ENCODE measurements at places on chromosomes 3 and 15.

DNA sequence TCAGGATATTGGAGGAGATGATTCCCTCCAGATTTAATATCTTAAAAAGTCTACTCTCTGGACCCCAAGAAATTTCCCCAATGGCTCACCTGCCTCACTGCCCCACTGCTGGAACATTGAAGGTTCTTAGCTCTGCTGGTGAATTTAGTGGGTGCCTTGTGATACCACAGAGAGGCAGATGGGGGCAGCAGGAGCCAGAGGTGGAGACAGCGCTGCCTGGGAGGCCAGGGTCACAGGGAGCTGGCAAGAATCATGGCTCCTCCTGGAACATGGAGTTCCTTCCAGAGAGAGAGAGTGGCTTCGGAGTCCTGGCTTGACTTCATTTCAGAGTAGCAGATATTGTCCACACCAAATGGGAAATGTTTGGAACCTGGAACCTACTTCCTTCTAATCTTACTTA, 263.5 kb upstream of the CFAP20DC start:
- DNase-seq = no peak

- DNase-seq = peak; percentile 23
These were observed 506.5 kb upstream of the TBL1XR1 start for GRCh38 chr3:177703788-177704187.

GRCh38 chr3:151866711-151867410, 6.6 kb upstream of the SUCNR1 start:
- no peak for DNase-seq

DNA sequence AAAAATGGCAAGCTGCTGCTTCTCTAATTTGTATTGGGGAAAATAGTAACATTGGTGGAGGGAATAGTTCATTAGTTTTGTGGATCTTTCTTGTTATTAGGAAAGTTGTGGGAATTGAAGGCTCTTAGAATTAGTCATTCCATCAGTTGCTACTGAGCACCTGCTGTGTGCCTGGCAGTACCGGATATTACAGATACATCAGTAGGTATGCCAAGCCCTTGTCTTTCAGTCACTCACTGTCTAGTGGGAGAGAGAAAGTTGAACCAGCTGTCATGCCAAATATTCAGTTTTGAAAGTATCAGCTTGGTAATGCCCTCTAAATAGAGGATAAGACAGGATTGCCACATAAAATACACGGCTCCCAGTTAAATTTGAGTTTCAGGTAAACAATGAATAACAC, 32.5 kb downstream of the IGSF10 start:
- no peak for DNase-seq

GRCh38 chr3:147458995-147459704, 50.0 kb downstream of the ZIC1 start:
- no peak for DNase-seq

- DNase-seq = peak; percentile 34
These were observed 302.8 kb upstream of the GOLIM4 start for GRCh38 chr3:168398371-168399025.

DNA sequence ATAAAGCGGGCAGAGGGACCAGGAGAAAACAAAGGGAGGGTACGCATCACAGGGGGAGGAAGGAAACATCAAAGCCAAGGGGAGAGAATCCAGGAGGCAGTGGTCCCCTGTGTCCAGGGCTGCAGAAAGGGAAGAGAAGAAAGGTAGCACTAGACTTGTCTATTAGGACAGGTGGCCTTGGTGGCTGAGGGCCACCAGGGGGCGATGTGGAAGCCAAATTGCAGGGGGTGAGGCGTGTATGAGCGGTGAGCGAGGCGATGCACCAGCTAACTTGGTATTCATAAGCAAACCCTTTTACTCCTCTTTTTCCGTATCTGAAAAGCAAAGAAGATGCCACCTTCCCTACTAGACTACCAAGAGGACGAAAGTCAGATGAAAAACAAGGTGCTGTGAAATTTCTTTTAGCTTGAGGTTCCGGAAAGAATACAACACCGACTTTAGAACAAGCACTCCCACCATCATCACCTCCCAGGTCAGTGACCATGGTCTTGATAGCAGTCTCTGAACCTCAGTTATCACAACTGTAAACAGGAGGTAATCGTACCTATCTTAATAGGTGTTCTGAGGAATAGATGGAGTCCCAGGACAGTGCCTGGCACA, 654.4 kb upstream of the ADAMTS9 start:
- no peak for DNase-seq

- no peak for DNase-seq
These were observed 192.3 kb upstream of the ARHGEF26 start for GRCh38 chr3:153928851-153929250.

GRCh38 chr3:133443649-133444422, 44.0 kb downstream of the BFSP2 start:
- no peak for DNase-seq

GRCh38 chr3:127760361-127760760, 62.0 kb downstream of the MGLL start:
- no peak for DNase-seq

DNA sequence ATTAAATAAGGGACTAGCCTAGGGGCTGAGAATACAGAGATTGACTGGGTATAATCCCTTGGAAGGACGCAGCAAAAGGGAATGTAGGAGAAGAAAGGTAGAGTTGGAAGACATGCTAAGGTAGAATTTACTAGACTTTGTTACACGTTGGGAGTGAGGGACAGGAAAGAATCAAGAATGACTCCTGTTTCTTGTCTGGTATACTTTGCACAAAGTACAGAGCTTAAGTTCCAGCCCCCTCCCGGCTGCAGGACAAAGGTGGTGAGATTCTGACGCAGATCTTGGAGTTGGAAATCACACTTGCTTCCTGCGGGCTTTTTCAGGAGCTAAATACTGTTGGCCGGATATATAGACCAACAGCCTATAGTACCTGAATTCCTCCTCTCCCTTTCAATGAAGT, 895 bp downstream of the HYKK start:
- no peak for DNase-seq

DNA sequence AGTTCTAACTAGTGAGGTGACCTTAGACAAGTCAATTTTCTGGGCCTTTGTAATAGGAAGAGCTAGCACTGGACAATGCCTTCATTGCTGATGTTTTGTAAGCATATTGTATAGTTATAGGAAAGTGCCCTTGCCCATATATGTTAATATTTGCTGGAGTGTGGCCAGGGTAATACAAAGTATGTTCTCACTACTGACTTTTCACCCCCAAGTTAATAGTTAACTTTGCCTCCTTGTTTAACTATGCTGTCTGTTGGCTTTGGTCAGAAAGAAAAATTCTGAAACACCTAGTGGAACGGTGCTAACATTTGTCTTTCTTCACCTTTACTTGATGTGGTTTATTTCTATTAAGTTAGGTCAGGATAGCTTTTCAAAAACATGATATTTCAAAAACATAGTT, 287.4 kb upstream of the CTNNB1 start:
- DNase-seq = no peak

- DNase-seq = no peak
These were observed 486.8 kb upstream of the ALCAM start for GRCh38 chr3:104879919-104880318.

- no peak for DNase-seq
These were observed 166.2 kb downstream of the CHDH start for GRCh38 chr3:53680028-53680427.

GRCh38 chr15:47432826-47433225, 284.5 kb upstream of the SEMA6D start:
- DNase-seq = no peak

- DNase-seq = peak; percentile 24
These were observed 227.6 kb downstream of the NECTIN3 start for GRCh38 chr3:111299192-111299615.

- no peak for DNase-seq
These were observed 1.9 kb upstream of the ALS2CL start for GRCh38 chr3:46695177-46695961.

DNA sequence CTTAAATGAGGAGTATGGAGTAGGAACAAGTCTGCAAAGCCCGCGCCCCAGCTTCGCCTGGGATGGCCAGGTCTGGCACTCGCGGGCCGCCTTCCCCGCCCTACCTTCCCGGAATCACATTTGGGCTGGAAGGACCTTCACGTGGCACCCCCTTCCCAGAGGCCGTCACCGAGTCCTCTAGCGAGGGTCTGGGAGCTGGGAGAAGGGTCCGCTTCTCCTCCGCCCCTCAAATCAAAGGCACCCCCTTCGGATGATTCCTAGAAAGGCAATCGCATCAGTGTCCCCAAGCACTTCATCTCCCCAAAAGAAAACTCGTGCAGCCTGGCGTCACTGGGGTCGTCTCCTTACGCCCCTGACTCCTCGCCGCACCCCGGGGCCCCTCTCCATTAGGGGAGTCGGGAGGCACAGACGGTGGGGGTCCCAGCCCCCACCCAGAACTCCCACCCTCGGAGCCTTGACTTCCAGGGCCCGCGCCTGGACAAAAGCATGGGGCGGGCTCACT, 380 bp downstream of the MYLK start:
- DNase-seq = no peak

DNA sequence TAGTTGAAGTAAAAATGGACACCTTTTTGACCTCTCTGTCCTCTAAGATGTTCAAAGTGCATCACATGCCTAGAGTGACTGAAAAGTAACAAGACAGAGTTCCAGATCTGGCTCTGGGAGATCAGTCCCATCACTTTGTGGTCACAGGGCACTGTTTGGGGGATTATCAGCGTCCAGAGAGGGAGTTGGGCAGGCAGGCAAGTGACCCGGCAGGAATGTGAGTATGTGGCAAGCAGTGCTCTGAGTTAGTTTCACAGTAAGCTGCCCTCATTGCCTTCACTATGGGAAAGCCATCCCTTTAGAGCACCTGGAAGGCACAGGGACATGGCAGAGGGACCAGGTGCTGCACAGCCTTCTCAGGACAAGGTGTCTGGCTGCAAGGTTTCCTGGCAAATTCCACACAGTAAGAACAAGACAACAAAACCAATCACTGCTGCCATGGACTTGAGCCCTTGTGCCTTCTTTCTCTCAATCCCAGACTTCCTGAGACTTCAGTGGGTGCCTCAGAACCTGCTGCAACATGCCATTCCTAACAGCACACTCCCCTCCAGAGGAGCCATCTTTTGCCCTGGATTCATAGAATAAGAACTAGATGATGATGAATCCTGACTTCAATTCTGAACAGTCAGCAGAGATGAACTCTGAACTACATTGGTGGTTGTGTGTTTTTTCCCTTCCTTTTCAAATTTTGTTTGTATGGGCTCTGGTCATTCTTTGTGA, 55.2 kb downstream of the TIPARP start:
- DNase-seq = no peak

DNA sequence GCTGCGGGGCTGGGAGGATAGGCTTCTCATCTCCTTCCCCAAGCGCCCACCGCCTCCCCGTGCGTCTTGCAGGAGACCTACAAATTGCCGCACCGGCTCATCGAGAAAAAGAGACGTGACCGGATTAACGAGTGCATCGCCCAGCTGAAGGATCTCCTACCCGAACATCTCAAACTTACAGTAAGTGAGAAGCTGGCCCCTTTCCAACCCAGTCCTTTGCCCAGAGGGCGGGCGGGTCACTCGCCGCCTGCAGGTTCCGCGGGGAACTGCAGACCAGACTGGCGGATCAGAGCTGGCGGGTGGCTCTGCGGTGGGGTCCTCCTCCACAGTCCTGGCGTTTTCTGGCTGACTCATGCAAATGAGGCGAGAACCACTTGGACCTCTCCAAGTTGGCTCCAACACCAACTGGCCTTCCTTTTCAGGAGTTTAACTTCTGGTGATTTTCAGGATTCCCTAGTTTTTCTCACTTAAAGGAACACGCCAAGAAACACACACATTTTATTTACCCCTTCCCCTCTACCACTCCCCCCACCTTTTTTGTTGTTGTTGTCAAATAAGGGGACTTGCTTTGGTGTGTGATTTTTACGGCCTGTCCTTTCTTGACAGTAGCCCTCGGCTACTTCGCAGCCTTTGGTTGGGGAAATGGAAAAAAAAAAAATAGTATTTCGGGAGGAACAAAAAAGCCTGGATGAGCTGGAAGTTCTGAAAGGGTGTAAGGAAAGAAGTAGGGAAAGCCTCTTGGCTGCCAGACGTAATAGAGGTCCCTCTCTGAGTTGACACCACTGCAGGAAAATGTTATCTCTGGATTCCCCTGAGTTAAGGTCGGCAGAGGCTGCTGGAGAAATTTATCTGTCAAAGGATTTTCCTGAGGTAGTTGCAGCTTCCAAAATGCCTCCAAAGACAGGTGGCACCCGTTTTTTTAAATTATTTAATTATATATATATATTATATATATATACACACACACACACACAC, 1.3 kb downstream of the BHLHE40 start:
- no peak for DNase-seq

- DNase-seq = peak; percentile 27
These were observed 247.2 kb downstream of the SLC9A9 start for GRCh38 chr3:143600756-143601718.

GRCh38 chr3:107734317-107734716, 211.6 kb downstream of the BBX start:
- no peak for DNase-seq

DNA sequence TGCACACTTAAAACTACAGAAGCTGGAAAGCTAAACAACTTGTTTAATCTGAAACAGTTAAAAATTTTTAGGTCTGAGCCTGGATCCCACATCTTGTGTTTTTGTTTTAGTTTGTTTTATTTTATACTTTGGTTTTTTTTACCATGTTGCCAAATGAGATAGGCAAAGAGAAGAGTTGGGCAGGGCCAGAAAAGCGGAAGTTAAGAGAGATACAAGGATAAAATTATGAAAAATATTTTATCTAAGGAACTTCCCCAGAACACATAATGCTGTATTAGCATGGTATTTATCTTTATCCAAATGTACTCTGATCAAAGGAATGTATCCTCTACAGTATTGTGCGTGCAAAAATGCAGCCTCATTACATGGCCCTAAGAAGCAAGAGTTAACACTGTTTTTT, 50.7 kb downstream of the PROS1 start:
- no peak for DNase-seq

DNA sequence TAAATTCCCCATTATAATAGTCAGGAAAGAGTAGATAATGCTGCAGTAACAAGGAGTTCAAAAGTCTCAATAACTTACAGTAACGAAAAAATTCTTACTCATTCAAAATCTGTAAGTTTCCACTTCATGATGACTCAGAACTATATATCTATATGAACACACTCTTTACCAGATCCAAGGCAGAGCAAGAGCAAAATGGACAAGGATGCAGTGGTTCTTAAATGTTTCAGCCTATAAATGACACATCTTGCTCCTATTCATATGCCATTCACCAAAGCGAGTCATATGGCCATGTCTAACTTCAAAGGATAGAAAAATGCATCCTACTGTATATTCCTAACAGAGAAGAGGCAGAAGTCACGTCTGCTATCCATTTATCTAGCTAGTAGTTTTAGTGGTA, 787.7 kb downstream of the NAALADL2 start:
- no peak for DNase-seq

- DNase-seq = no peak
These were observed 291.0 kb upstream of the CNTN3 start for GRCh38 chr3:74905478-74905877.

DNA sequence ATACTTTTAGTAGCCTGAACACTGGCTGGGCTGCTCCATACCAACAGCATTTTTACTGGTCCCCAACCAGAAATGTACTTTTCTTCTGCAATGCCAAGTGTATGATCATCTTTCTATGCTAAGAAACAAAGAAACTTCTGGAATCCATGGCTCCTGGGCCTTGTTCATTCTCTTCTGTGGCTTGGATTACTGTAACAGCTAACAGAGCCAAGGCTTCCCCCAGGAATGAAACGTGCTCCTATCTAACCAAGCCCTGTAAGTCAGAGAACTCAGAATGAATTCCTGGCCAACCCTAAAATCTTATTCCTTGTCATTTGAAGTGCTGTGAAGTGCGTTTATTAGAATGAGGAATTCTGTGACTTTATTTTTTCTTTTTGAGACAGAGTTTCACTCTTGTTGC, 102.9 kb upstream of the RAD18 start:
- no peak for DNase-seq

Data from non-pigmented ciliary epithelial cell (primary cell).